ENCODE measurements at places on chromosomes 2 and 18.
A peak's percentile ranks its signal among the peaks of the same experiment; 100 is the strongest.

DNA sequence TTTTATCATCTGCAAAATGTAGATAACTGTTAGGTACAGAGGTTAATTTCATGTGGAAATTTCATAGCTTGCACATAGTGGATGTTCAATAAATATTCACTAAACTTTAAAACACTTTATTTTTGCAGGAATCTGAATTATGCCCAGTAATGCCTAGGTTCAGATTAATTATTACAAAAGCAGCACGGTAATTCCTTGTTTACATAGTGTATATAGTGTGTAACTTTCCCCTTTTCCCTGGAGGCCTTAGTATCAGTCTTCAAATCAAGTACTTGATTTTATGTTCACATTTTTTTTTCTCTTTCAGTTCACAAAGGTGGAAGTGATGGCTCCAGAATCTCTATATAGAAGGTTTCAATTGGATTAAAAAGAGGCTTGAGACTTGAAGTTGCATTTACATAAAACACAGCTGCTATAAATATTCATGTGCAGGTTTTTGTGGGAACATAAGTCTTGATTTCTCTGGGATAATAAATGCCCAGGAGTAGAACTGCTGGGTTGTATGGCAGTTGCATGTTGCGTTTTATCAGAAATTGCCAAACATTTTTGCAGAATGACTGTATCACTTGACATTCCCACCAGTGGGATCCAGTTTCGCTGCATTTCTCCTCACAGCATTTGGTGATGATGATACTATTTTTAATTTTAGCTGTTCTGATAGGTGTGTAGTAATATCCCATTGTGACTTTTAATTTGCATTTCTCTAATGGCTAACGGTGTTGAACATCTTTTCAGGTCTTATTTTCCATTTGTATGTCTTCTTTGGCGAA is 27.6 kb upstream of the LGALSL start:
- no peak for DNase-seq

GRCh38 chr2:174248998-174249592 is 763 bp upstream of the OLA1 start:
- no peak for DNase-seq

DNA sequence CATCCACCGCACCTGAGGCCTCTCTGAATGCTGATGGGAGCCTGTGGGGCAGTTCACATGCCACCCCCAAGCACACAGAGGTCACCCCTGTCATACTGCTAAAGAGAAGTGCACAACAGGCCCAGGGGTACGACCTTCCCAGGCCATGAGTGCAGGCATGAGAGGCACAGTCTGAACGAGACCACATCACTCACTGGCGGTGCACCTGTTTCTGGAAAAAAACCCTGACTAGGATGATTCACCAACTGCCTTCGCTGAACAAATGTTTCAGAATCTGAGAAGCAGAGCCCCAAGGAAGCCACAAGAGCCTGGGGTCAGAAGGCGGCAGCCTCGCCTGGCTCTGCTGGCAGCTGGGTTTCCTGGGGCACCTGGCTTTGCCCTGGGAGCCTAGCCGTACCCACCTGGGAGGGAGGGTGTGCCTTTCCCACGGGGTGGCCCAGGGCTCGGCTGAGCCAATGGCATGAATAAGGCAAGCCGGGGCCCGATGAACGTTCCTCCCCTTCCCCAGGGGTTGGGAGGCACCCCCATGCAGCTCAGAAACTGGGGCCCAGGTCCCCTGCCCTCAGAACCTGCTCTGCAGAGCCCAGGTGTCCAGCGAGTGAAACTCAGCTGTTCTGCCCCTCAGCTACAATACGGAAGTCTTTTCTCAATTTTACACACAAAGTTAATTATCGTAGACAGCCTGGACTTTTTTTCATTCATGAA is 73.8 kb downstream of the HDAC4 start:
- DNase-seq = peak; percentile 75

GRCh38 chr2:191907545-191907944 is 60.7 kb upstream of the CAVIN2 start:
- DNase-seq = no peak

DNA sequence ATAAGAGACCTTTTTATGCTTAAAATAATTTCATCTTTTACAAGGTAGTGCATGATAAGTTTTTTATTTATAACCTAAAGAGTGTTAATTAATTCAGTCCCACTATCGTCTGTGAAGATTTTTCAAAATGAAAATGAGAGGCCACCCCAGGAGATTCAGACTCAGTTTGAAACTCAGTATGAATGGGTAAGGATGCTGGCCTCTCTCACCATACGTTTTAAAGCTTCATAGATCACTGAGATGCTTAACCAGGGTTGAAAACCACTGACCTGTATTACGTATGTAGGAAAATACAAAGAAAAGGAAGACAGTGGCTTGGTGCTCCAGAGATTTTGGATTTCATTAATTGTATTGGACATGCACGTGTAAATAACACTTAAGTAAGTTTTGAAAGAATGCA is 278.7 kb downstream of the FSIP2 start:
- no peak for DNase-seq

GRCh38 chr18:79962311-79962710 is 2.1 kb upstream of the HSBP1L1 start:
- no peak for DNase-seq

- DNase-seq = no peak
These were observed 11.1 kb upstream of the DCTN1 start for GRCh38 chr2:74391209-74391579.

DNA sequence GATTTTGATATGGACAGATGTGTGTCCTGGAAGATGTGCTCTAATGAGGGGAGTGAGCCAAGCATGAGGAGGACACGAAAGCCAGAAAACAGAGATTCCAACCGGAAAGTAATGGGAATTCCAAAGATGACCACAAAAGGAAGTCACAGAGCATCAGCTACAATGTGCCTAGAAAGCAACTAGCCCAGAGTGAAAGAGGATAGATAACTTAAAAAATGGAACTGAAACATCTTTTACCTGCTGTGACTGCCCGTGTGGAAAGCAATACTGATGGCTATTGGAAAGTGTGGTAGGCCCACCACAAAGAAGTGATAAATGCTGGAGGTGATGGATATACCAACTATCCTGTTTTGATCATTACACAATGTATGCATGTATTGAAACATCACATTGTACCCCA is 21.6 kb downstream of the DNMT3A start:
- DNase-seq = no peak

GRCh38 chr2:169034256-169034655 is 3.1 kb upstream of the ABCB11 start:
- DNase-seq = no peak

- DNase-seq = no peak
These were observed 1.8 kb downstream of the TLK1 start for GRCh38 chr2:171158790-171159371.

DNA sequence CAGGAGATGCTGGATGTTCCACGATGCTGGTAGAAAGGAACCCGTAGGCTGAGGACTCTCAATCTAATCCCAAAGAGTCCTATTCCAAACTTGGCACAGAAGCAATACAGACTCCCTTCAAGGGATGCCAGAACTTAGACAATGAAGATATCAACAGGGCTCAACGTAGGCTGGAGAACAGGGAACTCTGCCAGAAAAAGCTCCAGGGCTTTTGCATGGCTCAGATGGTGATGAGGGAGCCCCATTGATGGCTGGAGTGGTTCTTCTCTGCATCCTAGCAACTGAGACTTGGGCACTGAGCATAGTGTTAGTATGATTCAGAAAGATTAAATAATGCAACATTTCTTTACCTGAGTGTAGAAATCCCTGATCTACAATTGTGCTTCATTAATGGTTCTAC is 117.2 kb upstream of the NCK2 start:
- no peak for DNase-seq

- DNase-seq = no peak
These were observed 287.7 kb downstream of the PTGR3 start for GRCh38 chr18:74921057-74921820.

GRCh38 chr2:67463810-67464209 is 66.7 kb downstream of the ETAA1 start:
- no peak for DNase-seq

DNA sequence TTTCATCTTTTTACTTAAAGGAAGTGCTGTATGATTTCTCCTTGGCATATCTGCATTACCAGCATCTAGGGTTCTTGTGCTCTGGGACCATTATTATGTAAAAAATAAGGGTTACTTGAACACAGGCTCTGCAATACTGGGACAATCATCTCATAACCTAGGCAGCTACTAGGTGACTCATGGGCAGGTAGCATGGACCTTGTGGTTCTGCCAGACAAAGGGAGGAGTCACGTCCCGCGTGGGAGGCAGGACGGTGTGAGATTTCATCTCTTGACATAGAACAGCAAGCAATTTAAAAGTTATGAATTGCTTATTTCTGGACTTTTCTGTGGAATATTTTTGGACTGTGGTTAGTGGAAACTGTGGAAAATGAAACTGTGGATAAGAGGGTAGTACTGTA is 34.1 kb downstream of the ASAP2 start:
- DNase-seq = no peak

DNA sequence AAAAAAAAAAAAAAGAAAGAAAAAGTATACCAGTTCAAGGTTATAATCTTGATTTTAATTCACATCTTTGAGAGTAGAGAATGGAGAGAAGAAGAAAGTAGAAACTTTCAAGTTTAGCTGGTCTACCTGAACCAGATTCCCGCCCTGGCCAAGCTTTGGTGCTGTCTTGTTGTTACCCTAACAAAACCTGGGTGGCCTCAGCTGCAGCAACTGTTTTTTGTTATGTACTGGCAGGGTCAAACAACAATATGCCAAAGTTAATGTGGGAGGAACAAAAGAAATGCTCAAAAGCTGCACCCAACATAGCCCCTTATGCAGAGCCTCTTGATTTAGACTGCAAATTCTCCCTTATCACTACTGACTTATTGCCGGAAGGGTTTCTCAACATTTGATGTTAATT is 165.3 kb upstream of the TFPI start:
- DNase-seq = no peak

DNA sequence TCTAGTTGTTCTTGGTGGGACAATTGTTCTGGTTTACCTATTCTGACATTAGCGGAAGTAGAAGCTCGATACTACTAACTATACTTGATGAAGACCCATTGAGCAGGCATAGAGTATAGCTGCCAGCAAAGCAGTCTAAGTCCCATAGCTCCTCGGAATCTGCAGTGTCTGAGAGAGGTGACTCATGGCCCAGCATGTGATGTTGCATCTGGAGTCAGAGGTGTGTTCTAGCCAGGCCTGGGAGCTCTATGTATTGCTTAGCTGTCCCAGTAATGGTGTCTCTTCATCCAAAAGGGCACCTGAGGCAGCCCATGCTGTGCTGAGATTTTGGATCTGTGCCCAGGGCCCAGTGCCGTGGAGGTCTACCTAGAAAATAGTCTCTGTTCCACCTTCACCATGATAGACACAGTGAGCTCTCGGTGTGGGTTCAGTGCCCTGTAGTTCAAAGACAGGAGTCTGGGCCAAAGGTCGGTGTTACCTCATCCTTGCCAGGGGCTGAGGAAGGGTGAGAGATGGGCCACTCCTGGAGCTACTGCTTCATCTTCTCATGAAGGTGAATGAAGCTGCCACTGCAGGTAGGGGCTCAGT is 47.3 kb downstream of the MEX3C start:
- DNase-seq = no peak

GRCh38 chr2:10258326-10258725 is 44.4 kb upstream of the HPCAL1 start:
- no peak for DNase-seq

DNA sequence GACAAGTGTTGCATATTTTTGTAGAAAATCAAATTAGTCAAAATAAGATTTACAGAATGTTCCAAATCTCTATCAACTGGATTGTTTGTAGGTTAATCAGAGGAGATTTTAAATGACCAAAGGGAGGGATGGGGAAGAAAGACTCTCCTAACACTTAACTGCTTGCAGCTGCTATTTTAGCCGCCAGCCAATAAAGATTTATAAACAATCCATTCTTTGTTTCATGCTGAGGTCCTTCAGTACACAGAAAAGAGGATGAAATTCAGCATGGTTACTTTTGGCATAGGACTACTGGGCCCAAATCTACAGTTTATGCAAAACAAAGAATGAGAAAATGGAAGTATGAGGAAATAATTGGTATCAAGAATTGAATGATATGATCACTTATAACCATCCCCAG is 86.4 kb upstream of the FN1 start:
- no peak for DNase-seq

DNA sequence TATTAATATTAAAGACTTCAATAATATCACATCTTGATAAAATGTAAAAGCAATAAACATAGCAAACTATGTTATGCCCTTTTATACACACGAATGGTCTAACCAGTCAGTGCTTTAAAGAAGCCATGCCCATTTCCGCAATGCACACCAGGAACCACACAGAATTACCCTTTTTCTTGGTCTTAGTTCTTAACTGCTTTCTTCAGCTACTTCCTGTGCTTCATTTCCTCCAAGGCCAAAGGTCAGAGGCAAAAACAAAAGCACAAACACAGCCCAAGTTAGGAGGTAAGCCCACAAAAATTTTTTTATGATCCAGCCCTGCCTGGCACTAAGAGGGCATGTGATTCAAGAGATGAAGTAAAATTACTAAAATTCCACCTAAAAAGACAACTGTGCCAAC is 267.2 kb downstream of the FBXO15 start:
- DNase-seq = no peak

- DNase-seq = no peak
These were observed 30.0 kb downstream of the CRIM1 start for GRCh38 chr2:36385603-36386002.

GRCh38 chr2:160489111-160489510 is 4.5 kb downstream of the RBMS1 start:
- no peak for DNase-seq

DNA sequence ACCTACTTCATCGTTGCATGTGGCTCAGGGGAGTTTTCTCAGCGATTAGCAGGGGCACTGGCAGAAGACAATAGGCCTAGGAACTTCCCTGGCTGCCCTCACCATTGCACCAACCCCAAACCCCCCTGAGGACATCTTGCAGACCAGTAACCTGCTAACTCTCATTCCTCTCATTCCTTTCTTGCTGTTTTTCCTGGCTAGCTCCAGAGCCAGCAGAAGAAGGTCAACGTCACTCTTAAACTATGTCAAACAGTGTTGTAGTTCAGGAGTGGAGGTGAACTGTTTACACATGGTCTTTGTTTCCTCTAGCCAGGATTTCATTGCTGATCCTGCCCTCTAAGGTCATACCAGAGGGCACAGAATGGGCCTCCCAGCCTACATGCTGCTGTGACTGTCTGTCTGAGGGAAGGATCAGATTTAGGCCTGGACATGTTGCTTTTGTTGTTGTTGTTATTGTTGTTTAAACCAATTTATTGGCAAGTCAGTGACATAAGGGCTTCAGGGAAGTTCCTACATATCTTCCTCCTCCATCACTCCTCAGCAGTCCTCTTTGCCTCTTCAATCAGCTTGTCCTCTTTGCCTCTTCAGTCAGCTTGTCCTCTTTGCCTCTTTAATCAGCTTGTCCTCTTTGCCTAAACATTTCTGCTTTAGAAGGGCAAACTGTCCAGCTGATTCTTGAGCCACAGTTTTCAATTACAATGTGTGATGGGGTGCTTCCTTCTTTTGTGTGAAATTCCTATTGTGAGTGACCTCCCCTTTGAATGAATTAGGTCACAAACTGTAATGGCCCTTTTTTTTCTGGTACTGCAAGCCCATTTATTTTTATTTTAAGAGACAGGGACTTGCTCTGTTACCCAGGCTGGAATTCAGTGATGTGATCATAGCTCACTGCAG is 471.9 kb upstream of the TNP1 start:
- DNase-seq = no peak

Measured in CD8-positive, alpha-beta T cell (primary cell).